Suprapubic skin (tissue), 4 donors: ENCODE measurements at places on chromosomes 12 and 14. TPM values are rescaled to one million over a fixed set of nuclear protein-coding genes. Genes with fewer than 3 reads are reported as not detected.

Gene HRK
- total RNA-seq: not detected

- DNase-seq: no peak
Observed at GRCh38 chr14:64937171-64937820, 5.2 kb downstream of the GPX2 start.

DNA sequence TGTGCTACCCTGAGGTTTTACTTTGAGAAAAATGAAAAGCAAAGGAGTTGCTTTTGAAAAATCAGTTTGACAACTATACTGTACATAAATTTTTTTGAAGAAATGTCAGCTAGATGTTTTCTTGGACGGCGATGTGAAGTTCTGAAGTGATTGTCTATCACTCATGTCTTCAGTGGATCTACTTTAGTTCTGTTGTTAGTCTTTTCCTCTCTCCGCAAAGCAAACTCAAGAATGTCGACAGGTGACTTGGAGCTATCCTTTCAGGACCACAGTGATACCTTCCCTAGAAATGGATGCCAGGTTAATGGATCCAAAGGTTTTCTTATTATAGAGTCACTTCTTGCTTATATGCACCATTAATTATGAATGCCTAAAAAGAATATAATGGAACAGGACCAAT, 1.2 kb downstream of the PTPRO start:
- DNase-seq: no peak

- no peak for DNase-seq
Observed at GRCh38 chr14:80627745-80628144, 313.8 kb downstream of the CEP128 start.

DNA sequence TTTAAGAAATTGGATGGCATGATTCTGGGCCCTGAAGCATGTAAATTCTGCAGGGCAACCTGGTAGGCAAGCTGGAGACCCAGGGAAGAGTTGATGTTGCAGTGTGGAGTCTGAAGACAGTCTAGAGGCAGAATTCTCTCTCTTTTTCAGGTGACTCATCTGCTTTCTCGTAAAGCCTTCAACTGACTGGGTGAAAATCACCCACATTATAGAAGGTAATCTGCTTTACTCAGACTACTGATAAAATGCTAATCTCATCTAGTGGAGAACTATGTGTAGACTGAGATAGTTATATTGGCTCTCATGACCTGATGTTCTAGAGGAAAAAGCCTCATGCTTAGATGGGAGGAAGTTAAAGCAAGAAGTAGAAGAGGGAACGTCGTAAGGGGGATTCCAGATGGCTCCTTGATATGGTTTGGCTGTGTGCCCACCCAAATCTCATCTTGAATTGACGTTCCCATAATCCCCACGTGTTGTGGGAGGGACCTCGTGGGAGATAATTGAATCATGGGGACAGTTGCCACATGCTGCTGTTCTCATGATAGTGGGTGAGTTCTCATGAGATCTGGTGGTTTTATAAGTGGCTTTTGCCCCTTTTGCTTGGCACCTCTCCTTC, 723.8 kb downstream of the BCL11B start:
- DNase-seq: no peak
